ENCODE measurements at places on chromosomes 16 and 17.

DNA sequence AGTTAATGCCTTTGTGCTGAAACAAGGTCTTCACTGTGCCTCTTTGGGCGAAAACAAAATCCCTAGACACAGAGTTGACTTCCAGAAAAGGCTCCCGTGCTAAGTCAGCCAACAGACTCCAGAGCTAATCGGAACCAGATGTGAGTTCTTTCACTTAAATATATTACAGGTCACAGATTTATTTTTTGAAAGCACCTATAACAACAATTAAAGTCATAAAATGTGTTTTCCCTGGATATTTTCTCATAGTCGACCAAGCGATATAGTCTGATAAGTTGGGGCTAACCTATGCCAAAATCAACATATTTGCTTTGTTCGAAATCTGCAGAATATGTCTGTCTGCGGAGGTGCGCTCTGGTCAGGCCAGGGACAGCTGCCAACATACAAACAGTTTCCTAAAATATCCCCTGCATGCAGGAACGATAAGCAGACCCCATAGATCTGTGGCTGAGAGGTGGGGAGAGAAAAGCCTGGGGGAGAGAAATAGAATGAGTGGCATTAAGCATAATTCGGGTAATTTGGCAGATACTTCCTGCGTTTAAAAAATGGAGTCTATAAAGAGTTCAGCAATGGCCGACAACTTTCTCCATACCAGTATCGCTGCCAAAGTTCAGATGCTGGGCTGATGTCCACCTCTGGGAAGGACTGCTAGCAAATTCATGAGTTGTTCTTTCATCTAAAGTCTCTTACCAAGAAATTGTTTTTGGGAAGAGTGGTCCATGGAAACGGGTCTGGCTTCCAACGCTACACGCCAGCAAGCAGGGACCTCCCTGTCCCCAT, 50.8 kb upstream of the MYH10 start:
- no peak for DNase-seq

DNA sequence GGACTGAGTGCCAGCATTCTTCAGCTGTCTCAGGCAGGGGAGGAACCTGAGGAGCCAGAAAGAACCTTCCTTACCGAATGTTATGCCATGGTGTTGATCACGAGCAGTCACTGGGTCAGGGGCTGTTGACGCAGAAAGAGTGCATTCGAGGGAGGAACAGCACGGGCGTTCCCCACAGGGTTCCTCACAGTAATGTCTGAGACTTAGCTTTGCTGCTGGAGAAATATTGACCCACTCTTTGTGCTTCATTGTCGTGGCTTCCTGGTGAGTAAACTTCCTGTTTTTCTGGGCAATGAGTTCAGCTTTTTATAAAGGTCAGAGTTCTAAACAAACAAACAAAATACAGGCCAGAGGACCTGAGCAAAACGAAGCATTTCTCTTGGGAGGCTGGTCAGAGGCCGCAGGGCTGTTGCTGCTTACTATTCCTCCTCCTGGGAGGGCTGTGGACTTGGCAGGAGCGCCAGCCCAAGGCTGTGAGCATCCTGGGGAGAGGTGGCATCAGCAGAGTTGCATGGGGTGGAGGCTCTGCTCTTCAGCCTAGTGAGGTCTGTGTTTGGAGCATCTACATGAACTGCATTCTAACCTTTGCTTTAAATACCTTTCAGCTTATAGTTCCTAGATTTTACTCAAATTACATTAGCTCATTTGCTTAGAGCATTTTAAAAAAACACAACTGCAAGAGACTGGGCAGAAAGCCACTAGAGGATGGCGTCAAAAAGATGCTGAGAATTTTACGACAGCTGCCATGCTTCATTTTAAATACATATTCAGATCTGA, 143.1 kb upstream of the CACNG5 start:
- DNase-seq, result no peak

- no peak for DNase-seq
Observed at GRCh38 chr16:84367297-84367680, 1.0 kb upstream of the ATP2C2 start.

- DNase-seq, result no peak
Observed at GRCh38 chr16:55048745-55049144, 118.1 kb downstream of the IRX5 start.

DNA sequence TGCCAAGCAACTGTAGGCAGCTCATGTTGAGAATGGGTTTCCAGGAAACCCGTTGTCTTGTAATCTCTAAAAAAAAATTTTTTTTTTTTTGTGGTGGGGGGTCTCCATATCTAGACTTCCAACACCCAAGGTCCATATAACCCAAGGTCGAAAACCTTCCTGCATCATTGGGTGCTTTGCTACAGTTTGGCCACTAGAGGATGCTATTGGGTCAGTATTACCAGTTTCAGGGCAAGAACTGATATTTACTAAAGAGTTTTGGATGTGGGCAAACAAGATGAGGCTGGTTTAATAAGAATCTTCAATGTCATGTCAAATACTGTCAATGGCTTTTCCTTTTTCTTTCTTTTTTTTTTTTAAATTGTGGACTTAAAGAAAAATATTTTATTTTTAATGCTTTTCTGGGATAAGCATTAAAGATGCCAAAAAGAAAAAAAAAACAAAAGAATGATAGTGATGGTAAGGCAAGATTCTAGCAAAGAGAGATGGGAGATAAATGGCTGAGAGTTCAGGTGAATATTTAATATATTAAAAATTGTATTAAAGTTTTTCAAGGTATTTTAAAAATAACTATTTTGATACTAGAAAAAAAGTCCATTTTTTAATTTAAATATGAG, 62.2 kb downstream of the DHRS7C start:
- peak; percentile 18 for DNase-seq

GRCh38 chr16:88743693-88744576, 37.6 kb downstream of the CTU2 start:
- peak; percentile 52 for DNase-seq

- no peak for DNase-seq
Observed at GRCh38 chr16:57578521-57579360, 36.3 kb downstream of the ADGRG5 start.

DNA sequence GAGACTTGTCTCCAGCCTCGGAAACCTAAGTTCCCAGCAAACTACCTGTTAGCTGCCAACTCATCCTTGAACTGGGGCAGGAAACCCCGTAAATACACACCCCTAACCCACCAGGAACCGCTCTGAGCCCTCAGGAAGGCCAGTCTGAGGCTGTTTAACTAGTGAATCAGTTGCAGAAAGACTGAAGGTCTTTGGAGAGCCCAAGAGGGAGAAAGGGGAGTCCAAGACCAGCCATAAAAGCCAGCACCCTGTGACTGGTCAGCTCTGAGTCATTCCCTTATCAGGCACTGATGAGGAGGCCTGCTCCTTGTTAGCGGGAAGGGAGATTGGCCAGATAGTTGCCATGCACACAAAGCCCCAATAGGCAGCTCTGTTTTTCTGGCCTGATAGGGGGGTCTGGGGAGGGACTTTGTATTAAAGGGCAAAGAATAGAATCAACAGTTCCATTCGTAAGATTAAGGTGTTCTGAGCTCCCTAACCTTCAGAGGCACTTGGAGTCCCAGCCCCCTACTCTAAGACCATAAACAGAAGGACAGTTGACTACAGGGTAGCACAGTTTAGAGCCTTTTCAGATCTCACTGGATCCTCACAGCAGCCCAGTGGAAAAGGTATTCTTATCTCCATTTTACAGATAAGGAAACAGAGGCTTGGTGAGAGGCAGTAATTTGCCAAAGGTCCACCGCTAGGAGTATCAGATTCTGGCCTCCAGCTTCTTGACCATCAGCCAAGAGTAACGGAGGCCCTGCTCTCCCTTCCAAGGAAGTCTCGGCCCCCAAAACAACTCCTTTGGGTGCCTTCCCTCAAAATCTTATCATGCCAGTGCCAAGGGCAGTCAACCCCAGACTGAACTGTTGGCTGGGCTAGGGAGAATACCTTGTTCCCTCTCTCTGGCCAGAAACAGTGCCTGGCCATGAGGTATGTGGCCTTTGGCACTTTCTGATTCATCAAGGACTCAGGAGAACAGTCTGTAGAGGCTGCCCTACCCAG, 2.2 kb upstream of the KRT19 start:
- no peak for DNase-seq

DNA sequence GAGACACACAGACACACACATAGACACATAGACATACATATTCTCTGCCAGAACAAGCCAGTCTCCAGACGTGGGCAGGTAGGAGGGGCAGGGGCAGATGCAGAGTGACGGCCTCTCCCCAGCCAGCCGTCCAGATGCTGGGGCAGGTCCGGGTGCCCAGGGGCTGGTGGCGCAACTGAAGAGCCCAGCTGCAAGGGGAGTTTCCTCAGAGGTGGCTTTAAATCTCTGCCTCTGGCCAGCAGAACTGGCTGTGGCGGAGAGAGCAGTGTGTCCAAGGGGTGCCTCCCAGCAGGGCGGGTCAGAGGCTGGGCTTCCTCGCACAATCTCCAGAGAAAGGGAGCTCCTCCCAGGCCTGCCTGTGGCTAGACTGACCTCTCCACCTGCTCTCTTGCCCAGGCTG, 9.4 kb upstream of the GCGR start:
- no peak for DNase-seq

- no peak for DNase-seq
Observed at GRCh38 chr16:60748366-60748765, 1287.9 kb downstream of the CDH8 start.

- DNase-seq, result no peak
Observed at GRCh38 chr16:85859818-85860125, 39.2 kb upstream of the IRF8 start.
